ENCODE measurements at places on chromosomes 12 and 14.

- DNase-seq = no peak
Measured at GRCh38 chr14:90518069-90518940, 121.5 kb downstream of the CALM1 start.

DNA sequence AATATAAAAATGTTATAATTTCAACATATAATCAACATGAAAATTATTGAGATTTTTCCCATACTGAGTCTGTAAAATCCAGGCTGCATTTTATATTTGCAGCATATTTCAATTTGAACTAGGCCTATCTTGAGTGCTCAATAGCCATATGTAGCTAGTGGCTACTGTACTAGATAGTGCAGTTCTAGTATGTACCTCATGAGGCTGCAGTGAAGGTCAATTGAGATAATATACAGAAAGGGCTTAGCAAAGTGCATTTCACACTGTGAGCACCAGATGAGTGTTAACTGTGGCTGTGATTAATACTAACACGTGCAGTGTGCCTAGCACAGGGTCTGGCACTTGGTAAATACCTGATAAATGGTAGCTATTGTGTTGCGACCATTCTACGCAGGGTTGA is 5.4 kb upstream of the SLC22A17 start:
- DNase-seq = no peak

- no peak for DNase-seq
Measured at GRCh38 chr14:65304239-65304638, 108.3 kb upstream of the FUT8 start.

DNA sequence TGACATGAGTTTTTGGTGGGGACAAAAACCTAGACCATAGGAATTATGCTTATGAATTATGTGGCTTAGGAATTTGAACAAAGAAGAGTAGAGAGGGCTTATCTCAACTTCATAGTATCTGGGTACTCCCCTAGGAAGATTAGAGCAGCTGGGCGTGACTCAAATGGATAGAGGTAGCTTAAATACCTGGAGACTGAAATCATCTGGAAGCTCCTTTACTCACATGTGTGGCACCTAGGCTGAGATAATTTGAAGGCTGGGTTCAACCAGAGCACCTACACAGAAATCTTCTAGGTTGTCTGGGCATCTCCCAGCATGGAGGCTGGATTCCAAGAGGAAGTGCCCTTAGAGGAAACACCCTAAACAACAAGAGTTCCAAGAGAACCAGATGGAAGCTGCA is 393.9 kb downstream of the ADAMTS20 start:
- no peak for DNase-seq

DNA sequence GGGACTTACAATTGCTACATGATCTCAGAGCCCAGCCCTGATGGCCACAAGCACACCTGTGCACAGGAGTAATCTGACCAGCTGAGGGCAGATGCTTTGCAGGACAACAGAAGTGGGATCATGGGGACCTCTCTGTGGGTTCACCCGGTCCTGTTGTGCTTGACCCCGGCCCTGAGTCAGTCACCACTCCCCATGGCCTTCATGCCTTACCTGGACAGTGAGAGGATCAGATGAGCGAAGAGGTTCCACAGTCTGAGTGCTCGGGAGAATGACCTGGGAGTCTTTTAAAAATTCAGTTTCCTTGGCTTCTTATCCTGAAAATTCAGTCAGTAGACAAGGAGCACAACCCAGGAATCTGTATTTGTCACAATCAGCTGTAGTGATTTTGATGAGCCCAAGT is 88.1 kb downstream of the NTF3 start:
- no peak for DNase-seq

- DNase-seq = no peak
Measured at GRCh38 chr14:64202716-64203115, 91.5 kb downstream of the ESR2 start.

- no peak for DNase-seq
Measured at GRCh38 chr12:102806110-102806509, 110.9 kb downstream of the PAH start.

- no peak for DNase-seq
Measured at GRCh38 chr12:110849221-110849620, 2.4 kb downstream of the CCDC63 start.

GRCh38 chr12:109147954-109148353 is 31.6 kb downstream of the ACACB start:
- DNase-seq = peak; percentile 25

- no peak for DNase-seq
Measured at GRCh38 chr12:128073937-128074336, 193.0 kb upstream of the TMEM132C start.

DNA sequence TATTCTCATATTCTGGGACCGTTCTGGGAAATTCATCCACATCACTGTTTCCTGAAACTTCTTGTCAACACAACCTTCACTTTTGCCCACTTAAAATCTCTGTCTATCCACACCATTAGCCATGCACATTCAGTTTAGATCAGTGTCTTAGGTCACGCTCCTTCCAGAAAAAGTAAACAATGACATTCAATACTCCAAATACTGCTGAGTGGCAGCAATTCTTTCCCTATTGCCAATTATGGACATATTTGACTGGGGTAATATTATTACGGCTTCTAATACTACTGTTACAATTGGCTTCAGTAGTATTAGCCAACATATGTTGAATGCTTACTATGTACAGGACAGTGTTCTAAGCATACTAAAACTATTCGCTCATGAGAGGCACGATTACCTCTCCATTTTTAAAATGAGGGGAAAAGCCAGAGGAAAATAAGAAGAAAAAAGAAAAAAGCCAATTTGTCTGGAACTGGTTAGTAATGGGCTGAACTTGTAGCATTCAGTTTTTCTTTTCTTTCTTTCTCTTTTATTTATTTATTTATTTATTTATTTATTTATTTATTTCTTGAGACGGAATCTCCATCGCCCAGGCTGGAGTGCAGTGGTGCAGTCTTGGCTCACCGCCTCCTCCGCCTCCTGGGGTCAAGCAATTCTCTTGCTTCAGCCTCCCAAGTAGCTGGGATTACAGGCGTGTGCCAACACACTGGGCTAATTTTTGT is 23.4 kb downstream of the LTBR start:
- no peak for DNase-seq

DNA sequence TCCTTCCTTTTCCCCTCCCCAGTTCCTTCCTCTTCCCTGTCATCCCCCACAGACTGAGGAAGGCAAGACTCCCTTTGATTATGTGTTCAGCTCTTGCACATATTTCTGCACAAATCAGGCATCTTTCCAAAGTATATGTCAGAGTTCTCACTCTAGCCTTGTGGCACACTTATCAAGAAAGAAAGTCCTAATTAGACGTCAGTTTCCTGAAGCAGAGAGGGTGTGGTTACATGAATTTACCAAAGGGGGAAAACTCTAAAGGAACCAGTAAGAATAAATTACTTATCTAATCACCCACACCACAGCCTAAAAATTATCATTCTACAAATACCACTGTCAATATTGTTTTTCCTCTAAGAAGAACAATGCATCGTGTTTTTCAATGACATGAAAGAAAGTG is 120.7 kb upstream of the GRIP1 start:
- DNase-seq = no peak

DNA sequence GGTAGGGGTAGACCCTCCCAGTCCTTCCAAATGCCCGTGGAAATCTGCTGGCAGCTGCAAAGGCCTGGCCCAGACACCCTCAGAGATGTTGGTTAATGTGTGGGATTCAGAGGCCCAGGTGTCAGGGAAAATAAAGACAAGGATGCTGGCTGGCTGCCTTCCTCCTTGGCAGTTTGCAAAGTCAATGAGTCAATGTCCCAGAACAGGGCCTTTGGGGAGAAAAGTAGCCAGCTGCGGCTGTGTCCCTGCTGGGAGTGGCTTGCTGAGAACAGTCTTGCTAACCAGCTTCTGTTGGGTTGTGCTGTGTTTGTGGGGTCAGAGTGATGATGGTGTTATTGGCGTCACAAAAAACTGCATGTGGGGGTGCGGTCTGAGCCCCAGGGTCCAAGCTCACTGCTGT is 29.2 kb downstream of the GLRX5 start:
- peak; percentile 36 for DNase-seq

- DNase-seq = no peak
Measured at GRCh38 chr14:96408608-96409007, 16.7 kb downstream of the AK7 start.

DNA sequence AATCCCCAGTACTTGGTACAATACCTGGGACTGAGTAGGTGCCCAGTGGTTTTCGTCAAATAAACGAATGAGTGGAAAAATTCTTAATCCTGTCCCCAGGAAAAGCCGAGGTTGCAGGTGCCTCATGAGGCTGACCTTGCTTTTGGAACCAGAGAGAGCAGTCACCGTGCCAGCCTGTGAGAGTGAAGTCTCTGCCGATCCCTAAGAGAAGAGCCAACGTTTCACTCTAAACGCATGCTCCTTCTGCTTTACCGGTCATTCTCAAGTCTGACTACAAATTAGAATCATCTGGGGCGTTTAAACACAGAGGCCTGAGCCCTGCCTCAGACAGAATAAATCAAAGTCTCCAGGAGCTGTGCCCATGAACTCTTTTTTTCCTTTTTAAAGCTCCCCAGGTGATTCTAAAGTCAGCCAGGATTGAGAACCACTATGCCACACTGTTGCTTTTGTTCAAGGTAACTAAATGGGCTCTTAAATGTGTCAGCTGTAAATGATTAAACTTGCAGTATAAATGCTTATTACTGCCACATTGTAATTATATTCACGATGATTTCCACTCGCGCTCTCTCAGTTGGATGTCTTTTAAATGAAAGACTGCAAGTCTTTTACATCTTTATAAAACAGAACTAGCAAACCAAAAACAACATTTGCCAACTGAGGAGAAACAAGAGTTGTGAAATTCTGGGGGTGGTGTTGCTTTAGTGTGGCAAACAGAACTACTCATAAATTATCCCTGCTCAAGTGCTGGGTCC is 26.9 kb downstream of the TCP11L2 start:
- peak; percentile 43 for DNase-seq

DNA sequence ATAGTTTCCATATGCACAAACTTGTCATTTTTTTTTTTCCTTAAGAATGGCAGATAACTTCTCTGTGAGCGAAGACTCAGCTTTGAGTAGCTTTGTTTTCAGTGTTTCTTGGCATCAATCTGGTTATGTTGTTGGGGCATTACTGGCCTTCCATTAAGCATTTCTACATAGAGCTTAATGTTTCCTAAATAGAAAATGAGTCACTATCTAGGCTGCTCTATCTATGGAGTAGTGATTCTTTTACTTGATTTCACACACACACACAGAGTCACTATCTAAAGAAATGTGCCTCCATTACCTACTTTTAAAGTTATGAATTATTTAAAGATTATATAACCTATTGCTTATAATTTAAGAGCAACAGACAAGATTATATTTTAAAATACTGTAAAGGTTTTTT is 53.9 kb downstream of the TMEM260 start:
- DNase-seq = no peak

DNA sequence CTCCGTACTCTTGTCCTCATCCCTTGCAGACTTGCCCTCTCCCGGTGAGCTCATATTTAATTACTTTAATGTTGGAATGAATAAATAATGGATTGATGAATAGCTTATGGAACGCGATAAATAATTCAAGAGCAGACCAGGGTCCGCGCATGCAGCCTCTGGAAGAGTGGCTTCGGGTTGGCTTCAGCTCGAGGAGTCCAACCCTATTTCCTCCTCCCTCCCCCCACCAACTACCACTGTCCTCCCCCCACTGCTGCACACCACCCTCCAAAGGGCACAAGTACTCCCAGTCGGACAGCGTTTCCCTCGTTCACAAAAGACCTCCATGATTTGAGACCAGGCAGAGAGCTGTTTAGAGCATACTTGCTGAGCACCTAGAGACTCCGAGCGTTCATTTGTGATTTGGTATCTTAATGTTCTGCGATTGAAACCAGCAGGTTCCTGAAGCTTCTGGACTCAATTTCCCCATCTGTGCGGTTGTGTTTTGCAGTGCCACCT is 647 bp upstream of the SIX1 start:
- DNase-seq = no peak

GRCh38 chr12:132435486-132436187 is 54.3 kb upstream of the FBRSL1 start:
- DNase-seq = no peak

- DNase-seq = no peak
Measured at GRCh38 chr12:57219205-57219992, 2.8 kb downstream of the NXPH4 start.

DNA sequence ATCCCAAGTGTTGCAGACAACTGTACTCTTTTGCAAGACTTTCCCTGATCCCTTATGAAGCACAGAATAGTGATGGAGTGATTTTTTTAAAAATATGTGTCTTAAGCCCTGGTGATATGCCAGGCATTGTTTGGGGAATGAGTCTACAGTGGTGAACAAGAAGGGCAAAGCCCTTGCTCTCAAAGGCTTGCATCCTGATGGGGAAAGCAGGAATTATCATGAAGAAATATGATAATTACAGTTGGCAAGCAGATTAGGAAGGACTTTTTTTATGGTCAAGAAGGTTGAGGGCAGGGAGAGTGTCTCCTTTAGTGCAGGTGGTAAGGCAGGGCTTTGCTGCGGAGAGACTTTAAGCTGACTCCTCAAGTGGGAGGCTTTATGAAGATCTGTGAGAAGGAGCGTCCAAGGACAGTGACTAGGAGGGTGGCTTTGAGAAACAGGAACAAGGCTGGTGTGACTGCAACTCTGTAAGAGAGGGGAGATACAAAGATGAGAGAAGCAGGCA is 100.2 kb downstream of the SYNE2 start:
- no peak for DNase-seq

- DNase-seq = no peak
Measured at GRCh38 chr12:50785406-50786001, 21.6 kb downstream of the ATF1 start.

DNA sequence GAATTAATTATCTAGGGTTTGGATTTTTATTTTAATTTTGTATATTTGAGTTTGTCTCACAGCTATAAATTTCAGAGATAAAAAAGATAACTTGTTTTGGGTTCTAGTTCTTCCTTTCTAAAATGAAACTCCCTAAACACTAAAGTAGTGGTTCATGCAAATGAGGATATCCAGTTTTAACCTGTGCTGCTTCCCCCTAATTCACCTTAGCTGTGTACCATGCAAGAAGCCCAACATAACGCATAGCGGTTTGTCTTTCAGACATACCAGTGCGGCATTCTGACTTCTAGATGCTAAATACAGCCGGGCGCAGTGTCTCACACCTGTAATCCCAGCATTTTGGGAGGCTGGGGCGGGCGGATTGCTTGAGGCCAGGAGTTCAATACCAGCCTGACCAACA is 288.6 kb upstream of the NPAS3 start:
- DNase-seq = no peak

- no peak for DNase-seq
Measured at GRCh38 chr12:90510948-90511347, 444.0 kb downstream of the CCER1 start.

DNA sequence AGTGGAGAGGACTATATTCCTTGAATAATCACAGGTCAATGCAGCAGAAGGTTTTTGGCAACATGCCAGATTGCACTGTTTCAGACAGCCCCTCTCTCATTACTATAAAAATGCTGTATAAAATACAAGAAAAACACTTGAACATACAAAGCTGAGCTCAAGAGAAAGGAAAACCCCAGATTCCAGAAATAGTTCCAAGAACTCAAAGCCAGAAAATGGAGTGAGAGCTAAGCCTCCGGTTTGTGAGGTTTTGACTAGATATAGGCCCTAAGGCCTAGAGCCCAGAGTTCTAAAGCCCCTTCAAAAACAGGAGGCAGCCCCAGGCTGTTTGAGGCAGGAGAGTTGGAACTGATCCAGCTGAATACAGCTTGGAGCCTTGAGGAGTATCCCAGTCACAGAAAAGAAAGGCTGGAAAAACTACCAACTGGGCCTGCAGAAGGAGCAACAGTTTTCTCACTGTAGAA is 29.4 kb upstream of the ACTN1 start:
- DNase-seq = no peak

GRCh38 chr12:95998611-95999286 is 2.6 kb upstream of the HAL start:
- DNase-seq = peak; percentile 48

- no peak for DNase-seq
Measured at GRCh38 chr14:94989417-94989816, 167.9 kb downstream of the DICER1 start.

GRCh38 chr12:62328296-62328921 is 68.2 kb downstream of the USP15 start:
- no peak for DNase-seq

Data from adrenal gland (tissue), 19 donors.